Nasal cavity respiratory epithelium epithelial cell of viscerocranial mucosa (primary cell): ENCODE measurements at places on chromosomes 7 and 10. TPM values are rescaled to one million over a fixed set of nuclear protein-coding genes. Genes with fewer than 3 reads are reported as not detected.

SEMA3E gene
- 0.57 TPM in 1 of 2 replicates, not detected in the other for total RNA-seq

ABCF2 gene
- total RNA-seq: 64.9 and 83.0 TPM in 2 replicates

RTKN2 gene
- under 0.01 and 1.7 TPM in 2 replicates for total RNA-seq

SPDYE16 gene
- not detected in 2 replicates for total RNA-seq

HMX2 gene
- total RNA-seq: not detected in 2 replicates

SAP25 gene
- total RNA-seq: not detected in 2 replicates

LBX1 gene
- total RNA-seq: not detected in 2 replicates

UPK3B gene
- total RNA-seq: 1.4 and 6.7 TPM in 2 replicates

POLR2J gene
- total RNA-seq: 26.8 and 37.6 TPM in 2 replicates

MALRD1 gene
- total RNA-seq: not detected in 2 replicates

PTF1A gene
- total RNA-seq: not detected in 2 replicates

GCC1 gene
- 75.1 and 88.5 TPM in 2 replicates for total RNA-seq

ACSM6 gene
- total RNA-seq: not detected in 2 replicates

TECPR1 gene
- 13.0 and 25.9 TPM in 2 replicates for total RNA-seq

POLR2J3 gene
- total RNA-seq: 10.3 and 10.9 TPM in 2 replicates

C7orf57 gene
- 0.21 and 3.4 TPM in 2 replicates for total RNA-seq

RBP3 gene
- total RNA-seq: not detected in 2 replicates

EN2 gene
- under 0.01 and 0.07 TPM in 2 replicates for total RNA-seq

SPDYE2 gene
- not detected in 2 replicates for total RNA-seq

KDM7A gene
- 29.0 and 30.8 TPM in 2 replicates for total RNA-seq

TUBB8 gene
- total RNA-seq: not detected in 2 replicates

CYP2E1 gene
- 0.93 and 1.7 TPM in 2 replicates for total RNA-seq

ADAM8 gene
- total RNA-seq: 26.5 and 147 TPM in 2 replicates

HPSE2 gene
- not detected in 2 replicates for total RNA-seq

ANKRD2 gene
- under 0.01 and 0.43 TPM in 2 replicates for total RNA-seq

ZCWPW1 gene
- 3.3 and 5.5 TPM in 2 replicates for total RNA-seq

PTN gene
- total RNA-seq: under 0.01 and 0.07 TPM in 2 replicates

OPN1SW gene
- not detected in 2 replicates for total RNA-seq

ZNF488 gene
- under 0.01 and 0.78 TPM in 2 replicates for total RNA-seq
